ENCODE measurements at places on chromosomes 6 and 20. TPM values are rescaled to one million over a fixed set of nuclear protein-coding genes. Genes with fewer than 3 reads are reported as not detected.

CAPN11 gene
- not detected for total RNA-seq

TBP gene
- total RNA-seq, result 28.2 TPM

CPNE5 gene
- 0.99 TPM for total RNA-seq

GABRR1 gene
- not detected for total RNA-seq

SCGN gene
- not detected for total RNA-seq

ZBTB12 gene
- total RNA-seq, result 1.4 TPM

DNA sequence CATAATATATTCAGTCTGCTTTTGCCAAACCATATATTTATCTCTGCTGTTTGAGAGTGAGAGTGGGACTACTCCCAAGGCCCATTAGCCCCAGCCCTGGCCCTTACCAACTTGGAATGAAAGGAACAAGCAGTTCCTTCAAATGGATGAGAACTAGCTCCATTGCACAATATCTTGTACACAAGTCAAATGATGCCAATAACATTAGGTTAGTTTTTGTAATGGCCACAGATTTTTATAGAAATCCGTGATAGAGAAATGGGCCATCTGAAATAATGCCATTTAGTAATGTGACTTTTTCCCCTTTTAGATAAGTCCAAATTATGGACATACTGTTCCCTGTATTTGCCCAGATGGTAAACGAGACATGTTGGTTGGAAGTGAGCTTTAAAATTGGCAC is 117.0 kb downstream of the MAP3K7 start:
- no peak for DNase-seq

DNA sequence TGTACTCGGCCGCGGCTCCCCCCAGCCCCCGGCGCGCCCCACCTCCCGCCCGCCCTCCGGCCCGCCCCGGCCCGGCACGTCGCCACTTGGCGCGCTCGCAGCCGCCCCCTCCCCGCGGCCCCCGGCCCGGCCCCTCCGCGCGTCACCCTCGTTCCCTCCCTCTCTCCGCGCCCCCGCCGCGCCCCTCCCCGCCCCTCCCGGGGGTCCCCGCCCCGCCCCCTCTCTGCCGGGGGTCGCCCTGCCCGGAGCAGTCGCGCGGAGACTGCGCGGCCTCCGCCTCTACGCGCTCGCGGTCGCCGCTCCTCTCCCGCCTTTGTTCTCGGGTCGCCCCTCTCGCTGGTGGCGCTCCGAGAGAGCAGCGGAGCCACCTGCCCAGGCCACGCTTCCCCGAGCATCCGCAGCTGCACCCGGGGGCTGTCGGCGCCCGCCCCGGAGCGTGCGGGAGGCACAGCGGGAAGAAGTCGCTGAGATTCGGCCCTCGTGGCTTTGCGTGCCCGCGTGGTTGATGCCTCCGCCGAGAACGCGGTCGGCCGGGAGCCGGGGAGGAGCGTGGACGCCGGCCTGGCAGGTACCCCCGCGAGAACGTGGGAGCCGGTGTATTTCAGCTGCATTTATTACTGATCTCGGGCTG is at the start of gene PHF10:
Gene PHF10, minus strand, starts transcription at position 7 of the 631 bp plus-strand sequence. CDS start 569 bp downstream, outside the sequence.
- peak; percentile 74 for DNase-seq

DNA sequence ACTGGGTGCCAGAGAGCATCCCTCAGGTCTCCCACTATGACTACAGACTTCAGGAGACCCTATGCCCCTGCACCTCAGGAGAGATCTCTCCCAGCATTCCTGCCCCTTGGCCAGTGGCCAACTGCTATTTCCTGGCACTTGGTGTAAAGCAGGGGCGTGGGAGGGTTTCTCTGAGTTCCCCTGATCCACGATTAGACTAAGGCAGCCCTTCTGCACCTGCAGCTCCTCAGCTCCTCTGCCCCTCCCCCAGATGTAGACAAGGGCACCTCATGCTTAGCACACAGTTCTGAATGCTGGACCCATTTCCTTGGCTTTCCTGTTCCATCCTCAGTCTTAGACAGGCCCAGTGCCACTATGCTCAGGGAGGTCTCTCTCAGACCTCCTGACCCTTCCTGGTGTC is 28.6 kb downstream of the EDN1 start:
- no peak for DNase-seq

- no peak for DNase-seq
Observed at GRCh38 chr20:47027042-47027441, 132.4 kb downstream of the EYA2 start.

DNA sequence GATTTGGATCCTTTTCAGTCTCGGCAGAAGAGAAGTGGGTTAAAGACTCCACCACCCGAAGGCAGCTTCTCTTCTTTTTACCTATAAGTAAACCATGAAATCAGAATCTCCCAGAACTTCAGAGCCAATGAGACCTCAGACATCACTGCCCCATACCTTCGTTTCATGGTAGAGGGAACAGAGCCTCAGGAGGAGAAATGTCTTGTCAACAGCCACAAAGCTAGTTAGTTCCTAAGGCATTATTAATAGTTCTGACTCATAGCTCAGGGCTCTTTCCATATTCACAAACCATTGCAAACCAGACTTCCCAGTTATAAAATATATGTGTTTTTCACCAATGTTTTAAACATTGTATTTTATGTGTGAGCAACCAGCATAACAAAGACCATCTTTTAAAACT is 118.7 kb upstream of the RIPOR2 start:
- no peak for DNase-seq

DNA sequence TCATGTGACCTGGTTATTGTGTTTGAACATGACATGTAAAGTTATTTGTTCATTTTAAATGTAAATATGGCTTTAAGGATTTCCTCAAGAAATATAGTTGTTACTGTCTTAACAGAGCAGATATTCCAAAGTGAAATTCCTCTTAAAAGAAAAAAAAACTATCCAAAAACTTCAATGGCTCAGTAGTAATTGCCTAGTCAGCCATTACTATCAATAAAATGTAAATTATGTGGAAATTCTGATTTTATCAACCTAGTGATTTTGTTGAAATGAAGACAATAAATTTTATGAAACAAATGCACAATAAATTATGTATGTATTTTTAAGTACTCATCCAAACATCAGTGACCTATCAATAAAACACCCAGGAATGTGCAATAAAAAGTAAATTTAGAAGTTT is 463.3 kb downstream of the TENT5A start:
- no peak for DNase-seq

DNA sequence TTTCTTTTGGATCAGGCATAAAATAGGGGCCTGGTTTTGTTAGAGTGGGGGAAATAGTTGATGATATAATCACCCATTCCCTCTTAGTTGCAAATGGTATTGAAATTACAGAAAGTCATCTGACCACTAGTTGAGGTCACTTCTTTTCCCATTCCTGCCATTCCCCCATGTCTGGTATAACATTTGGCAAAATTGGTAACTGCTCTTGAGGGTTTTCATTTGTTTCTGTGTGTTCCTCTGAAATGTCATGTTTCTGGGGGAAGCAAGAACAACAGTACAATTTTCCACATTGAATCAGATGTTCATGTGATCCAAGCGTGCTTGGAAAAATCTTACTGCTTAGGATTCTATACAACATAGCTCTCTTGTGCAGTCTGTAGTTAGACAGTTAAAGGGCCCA is 7.3 kb downstream of the AIG1 start:
- no peak for DNase-seq

DNA sequence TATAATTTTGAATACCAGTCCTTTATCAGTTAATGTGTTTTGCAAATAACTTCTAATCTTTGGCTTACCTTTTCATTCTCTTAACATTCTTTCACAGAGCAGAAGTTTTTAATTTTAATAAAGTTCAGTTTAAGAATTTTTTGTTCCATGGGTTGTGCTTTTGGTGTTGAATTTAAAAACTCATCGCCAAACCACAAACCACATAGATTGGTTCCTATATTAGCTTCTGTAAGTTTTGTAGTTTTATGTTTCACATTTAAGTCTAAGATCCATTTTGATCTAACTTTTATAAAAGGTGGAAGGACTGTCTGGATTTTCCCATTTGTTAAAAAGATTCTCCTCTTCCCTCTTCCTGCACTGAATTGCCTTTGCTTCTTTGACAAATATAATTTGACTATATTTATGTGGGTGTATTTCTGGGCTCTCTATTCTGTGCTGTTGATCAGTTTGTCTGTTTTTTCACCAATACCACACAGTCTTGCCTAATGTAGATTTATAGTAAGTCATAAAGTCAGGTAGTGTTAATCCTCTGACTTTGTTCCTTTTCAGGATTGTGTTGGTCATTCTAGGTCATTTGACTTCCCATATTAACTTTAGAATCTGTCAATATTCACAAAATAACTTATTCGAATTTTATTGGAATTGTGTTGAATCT is 17.5 kb upstream of the SDCBP2 start:
- no peak for DNase-seq

- no peak for DNase-seq
Observed at GRCh38 chr6:154356690-154357089, at the start of gene IPCEF1. IPCEF1 (minus strand) TSS chr6:154356803; CDS start chr6:154265947, 90,856 bp downstream.

DNA sequence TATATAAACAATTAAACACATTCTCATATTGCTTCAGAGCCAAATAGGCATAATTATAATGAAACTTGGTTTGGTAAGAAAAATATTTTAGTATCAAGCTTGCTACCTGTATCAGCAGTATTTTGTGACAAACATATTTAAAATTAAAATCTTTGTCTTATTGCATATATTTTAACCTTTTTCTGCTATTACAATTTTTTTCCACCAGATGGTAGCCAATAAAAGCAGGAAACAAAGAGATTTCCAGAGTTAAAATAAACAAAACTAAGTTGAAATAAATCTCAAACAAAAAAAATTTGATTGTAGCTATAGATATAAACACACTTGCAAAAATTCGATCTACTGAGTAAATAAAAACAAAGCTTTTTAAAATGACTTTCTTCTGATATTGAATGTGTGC is 491.3 kb upstream of the GJE1 start:
- no peak for DNase-seq

DNA sequence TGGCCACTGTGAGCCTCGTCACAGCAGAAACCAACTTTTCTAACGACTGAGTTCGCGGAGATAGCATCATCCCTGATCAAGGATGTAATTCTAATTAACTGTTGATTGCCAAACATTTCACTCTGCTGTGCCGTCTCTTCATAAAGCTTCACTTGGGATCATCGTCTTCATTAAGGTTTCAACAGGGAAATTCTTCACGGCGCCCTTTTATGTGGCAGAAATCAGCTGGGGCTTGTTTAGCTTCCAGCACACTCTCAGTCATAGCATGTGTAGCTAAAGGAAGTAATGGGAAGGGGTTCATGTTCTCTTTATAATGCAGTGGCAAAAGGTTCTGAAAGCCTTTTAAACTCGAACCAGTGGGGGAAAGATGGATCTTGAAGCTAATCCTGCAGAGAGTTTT is 8.9 kb upstream of the ADRM1 start:
- no peak for DNase-seq

DNA sequence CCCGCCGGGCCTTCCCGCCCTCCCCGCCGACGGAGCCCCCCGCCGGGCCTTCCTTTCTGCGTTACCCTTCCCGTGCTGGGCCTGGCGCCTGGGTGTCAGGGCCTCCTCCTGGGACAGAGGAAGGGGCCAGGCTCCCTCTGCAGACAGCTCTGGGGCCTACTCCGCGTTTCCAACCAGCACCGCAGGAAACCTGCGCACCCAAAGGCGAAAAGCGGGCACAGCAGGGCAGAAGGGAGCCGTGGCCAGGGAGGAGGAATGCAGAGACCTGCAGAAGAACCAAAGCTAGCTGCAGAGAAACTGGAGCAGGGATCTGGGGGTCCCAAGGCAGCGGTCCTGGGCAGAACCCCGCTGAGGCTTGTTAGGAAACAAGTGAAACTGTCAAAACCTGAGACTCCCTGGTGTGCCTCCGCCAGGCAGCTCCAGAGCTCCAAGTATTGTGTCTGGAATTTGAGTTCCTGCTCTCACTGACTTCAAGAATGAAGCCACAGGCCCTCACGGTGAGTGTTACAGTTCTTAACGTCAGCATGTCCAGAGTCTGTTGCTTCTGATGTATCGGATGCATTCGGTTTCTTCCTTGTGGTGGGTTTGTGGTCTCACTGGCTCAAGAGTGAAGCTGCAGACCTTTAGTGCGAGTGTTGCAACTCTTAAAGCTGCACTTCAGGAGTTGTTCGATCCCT is 33.3 kb downstream of the IRF4 start:
- no peak for DNase-seq

GRCh38 chr20:13320702-13321101 is 99.6 kb downstream of the ISM1 start:
- no peak for DNase-seq

GRCh38 chr20:46501337-46501942 is 11.9 kb downstream of the ZNF334 start:
- no peak for DNase-seq

DNA sequence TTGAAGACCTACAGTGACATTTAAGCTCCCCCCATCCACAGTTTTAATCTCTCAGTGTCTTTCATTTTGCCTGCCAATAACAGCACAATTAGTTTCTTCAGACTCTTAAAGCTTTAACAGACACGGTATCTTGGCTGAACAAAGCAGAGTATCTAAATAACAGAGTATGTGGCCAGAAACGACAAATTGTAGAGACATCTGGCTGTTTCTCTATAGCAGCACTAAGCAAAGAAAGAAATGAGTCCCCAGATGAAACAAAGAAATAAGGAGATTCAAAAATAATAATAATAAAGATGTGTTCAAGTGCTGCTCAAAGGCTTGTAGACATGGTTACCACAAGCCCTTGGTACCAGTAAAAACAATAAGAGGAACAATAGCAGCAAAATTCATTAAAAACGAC is 97.8 kb upstream of the HDAC2 start:
- no peak for DNase-seq

Measured in activated naive CD8-positive, alpha-beta T cell treated with anti-CD3 and anti-CD28 coated beads, Interleukin-2, amount 10 ng/mL, durations not matched to agents 7 days and 5 days (primary cell).